Brain pericyte (primary cell): ENCODE measurements at places on chromosomes 4 and X.

GRCh38 chr4:147054228-147054872, 108.7 kb upstream of the TTC29 start:
- no peak for DNase-seq

DNA sequence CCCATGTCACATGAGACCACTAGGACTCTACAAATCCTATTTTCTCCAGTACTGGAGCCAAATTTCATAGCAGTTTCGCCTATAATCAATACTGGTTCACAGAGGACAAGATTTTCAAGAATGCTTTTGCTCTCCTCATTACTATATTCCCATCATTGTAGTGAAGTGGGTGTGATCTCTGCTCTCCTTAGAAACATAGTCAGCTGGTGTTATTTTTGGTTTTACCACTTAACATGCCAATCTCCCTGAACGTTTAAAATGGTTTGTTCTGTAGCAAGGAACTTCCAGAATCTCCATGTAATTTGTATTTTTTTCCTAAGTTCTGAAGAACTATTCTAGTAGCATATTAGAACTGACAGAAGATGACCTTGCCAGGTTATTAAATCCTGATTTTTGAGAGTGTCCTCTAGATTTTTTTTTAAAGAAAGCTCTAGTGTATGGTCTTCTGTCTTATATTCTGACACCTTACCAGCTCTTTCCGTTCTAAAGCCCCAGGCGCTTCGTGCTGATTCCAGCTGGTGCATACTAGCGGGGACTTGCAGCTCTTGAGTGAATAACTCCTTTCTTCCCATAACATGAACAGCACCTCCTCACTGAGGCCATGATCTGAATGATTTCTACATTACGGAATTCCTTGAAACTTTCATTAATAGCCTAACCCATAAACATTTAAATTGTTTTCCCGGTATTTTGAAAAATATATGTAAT, 1372.9 kb downstream of the TECRL start:
- DNase-seq = no peak

GRCh38 chrX:32370456-32371205, 840.7 kb downstream of the DMD start:
- DNase-seq = no peak

DNA sequence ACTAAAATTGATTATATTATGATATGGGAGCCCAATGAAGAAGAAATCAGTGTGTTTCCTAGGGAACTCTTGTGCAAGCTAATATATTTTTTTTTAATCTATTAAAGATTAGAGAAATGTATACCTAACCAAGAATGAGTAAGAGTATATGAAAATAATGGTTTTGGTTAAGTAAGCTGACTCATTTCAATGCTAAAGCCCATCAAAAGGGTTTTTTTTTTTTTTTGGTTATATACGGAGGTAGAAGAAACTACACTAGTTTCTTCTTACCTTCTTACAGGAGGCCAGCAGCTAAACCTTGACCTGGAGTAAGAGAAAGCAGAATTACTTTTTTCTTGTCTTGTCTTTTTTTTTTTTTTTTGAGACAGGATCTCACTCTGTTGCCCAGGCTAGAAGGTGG, 27.5 kb downstream of the RUFY3 start:
- no peak for DNase-seq

GRCh38 chr4:45946699-45947098, 177.2 kb downstream of the GABRG1 start:
- DNase-seq = no peak

DNA sequence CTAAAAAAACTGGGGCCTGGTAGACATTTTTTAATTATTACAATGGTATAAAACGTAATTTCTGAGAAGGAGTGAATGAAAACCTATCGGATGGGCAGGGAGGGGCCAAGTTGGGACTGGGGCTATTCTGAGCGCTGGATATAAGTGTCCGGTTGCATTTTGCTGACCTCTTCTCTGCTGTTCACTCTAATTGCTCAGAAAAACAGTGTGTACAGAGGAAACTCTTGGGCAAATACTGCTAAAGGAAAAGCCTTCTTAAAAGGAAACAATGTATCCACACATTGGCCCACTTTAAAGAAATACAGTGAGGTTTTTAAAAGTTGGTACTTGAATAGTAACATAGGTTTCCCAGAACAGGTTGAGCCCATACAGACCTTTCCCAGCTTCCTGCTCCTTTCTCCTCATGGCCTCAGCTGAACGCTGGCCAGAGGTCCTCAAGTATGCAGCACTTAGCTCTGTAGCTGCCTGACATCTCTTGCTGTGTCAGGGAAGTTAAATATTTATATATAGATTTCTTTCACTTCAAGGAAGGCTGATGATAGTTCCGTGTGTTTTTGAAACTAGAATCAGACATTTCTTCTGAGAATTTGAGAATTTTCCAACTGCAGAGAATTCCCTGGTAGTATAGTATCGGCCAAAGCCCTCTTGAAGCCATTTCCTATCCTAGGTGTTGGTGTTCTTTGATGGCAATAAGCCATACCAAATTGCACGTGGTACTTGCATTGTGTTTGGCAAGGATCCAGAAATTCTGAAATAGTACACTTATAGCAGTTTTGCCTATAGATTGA, 97.1 kb upstream of the SLC4A4 start:
- peak; percentile 13 for DNase-seq

DNA sequence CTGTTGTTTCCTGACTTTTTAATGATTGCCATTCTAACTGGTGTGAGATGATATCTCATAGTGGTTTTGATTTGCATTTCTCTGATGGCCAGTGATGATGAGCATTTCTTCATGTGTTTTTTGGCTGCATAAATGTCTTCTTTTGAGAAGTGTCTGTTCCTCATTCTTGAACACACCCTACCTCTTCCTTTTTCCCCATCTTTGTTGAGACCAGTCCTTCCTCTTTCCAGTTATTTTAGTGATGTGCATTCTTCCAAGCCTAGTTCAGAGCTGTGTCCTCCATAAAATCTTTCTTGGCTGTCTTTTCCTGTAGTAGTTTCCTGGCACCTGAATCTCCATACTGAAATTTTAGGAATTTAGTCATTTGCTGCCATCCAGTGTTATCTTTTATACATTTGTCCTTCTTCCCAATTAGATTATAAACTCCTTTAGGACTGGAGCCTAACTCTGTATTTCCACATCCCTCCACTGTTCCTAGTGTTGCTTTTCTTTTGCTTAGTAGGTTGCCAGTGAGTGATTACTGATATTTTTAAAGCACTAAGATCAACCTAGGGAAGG, 11.4 kb downstream of the FHIP1A start:
- DNase-seq = no peak

- DNase-seq = no peak
Observed at GRCh38 chr4:139458999-139459398, 5.1 kb downstream of the RAB33B start.

DNA sequence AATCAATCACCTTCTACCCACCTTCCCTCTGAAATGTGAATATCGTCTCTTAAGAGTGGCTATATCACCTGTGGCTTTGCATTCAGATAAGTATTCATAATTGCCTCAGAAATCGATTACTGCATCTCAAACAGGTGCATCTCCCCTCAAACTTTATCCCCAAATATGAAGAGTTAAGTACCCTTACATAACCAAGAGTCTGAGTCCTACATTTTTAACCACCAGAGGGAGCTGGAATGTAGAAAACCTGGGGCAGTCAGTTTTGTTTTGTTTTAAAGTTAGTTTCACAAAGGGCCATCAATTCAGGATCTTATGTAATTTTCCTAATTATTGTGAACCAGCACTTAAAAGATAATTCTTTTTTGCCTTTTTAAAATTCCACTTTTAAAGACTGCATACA, 5.7 kb downstream of the TCEANC start:
- no peak for DNase-seq

- DNase-seq = no peak
Observed at GRCh38 chr4:37917388-37917787, 26.5 kb downstream of the TBC1D1 start.

DNA sequence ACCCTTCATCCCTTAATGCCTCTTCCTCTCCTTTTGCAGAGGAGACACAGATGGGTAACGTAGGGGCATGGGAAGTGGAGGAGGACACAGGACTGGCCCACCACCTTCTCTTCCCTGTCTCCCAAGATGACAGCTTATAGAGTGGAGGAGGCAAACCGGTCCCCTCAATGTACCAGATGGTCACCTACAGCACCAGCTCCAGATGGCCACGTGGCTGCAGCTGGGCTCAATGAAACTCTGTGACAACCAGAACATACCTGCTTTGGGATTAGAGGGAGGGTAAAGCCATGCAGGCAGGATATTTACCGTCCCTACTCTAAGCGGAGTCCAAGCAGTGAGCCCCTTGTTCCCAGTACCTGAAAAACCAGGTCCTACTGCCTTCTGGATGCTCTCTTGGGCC, 7.5 kb upstream of the KLHL15 start:
- no peak for DNase-seq

DNA sequence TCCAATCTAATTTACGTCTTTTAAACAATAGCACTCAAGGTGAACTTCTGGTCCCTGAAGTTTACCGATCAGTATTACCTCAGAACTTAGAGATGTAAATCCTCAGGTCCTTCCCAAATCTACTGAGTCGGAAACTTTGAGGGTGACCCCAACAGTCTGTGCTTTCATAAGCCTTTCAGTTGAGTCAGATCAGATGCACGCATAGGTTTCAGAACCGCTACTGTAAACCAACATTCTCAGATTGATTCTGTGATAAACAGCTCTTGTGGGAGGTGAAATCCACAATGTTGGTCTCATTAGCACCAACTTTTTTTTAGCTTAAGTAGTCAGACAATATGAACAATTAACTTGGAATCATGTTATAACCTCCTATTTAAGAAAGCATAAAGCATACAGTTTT, 86.0 kb downstream of the WWC2 start:
- no peak for DNase-seq

DNA sequence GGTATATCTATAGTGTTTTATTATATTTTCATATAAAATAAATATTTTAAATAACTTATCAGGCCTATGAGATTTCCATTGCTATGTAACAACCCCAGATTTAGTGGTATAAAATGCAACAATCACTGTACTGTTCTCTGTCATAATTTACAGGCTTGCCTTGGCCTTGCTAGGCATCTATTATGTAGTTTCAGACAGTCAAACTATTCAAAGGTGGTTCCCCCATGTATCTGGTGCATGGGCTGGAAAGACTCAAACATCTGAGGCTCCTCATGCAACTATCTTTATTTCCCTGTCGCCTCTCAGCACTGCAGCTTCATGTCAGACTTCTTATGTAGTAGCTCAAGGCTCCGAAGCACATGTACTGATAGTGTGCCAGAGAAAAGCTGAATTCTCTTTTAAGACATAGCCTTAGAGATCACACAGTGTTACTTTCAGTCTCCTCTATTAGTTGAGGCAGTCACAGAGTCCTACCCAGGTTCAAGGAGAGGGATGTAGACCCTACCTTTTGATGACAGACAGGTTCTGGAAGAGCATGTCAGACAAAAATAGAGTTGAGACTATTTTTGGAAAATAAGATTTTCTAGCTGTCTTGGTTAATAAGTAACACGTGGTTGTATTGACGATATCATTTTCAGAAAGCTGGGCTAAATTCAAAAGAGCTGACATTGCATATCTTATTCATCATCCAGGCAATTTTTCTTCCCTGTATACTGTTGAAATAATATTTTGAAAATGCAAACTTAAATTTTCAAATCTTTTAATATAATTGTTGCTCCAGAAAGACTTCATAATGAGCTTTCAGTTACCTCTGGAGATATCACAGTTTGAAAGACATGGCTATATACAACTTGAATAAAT, 19.4 kb downstream of the MTTP start:
- no peak for DNase-seq

DNA sequence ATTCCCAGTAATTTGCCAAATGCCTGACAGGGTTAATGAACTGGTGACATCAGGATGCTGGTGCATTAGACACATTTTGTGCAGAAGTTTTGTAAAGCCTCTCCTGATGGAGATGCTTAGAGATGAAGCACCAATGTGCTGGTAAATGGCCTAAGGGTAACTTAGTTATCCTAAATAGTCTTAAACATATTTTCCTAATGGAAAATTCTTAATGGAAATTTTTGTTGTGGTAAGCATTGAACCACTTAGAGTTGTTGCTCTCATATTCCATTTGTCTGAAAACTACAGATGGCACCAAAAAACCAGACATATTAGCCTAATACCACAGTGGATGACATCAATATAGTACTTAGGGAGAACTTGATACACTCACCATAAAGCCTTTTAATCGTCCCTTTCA, 154.5 kb upstream of the ANK2 start:
- no peak for DNase-seq

GRCh38 chr4:147044241-147044640, 98.6 kb upstream of the TTC29 start:
- DNase-seq = no peak

DNA sequence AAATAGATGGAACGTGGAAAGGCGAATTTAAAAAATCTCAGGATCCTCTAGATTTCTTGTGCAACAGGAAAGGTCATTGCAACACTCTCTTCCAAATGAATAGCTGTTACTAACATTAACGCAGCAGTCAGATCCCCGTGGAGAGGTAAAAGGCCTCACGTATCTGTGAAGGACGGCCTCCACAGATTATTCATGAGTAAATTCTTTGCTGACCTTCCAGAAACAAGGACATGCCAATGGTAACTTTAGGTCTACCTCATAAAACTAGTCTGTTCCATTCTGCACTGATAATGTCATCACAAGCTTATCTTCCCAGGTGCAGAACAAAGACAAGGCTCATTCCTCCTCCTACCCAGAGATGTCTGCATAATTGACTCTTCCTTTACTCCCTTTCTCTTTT, 16.1 kb upstream of the REPS2 start:
- DNase-seq = no peak

DNA sequence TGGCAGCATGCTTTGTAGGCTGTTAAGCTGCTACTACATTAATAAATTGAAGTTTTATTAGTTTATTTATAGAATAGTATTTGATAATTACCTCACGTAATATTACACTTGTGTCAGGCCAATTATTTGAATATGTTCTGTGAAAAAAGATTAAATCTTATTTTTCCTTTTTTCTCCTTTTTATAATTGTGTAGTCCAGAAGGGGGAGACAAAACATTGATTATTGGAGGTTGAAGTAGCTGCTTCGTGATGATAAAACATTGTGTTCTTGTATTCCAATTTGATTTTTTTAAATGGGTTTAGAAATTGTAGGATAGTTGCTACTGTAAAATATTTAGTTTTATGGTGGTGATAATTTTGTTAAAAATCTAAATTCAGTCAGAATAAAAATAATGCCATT, 85.7 kb downstream of the DIAPH2 start:
- DNase-seq = no peak

DNA sequence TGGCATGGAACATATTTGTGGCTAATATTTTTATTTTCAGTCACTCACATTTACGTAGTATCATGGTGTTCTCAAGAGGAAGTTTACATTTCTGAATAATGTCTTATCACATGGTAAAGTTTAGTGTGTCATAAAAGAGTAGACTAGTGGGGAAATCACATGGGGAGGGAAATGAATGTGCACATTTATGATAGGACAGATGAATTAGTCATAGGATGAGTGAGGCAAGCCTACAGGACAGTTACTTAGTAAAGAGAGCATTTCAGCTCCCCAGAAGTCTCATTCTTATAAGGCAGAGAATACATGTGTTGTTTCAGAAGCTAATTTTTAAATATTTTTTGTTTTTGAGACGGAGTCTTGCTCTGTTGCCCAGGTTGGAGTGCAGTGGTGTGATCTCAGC, 6.2 kb downstream of the GK start:
- no peak for DNase-seq

- DNase-seq = no peak
Observed at GRCh38 chr4:151690876-151691275, 69.9 kb downstream of the GATB start.

- no peak for DNase-seq
Observed at GRCh38 chr4:76219299-76220055, 5.9 kb upstream of the SCARB2 start.
